ENCODE measurements at places on chromosomes 4 and X.
A peak's percentile ranks its signal among the peaks of the same experiment; 100 is the strongest.

GRCh38 chrX:94932278-94932965 is 1258.4 kb downstream of the FAM133A start:
- DNase-seq, result no peak

GRCh38 chr4:105490523-105490922 is 16.7 kb upstream of the PPA2 start:
- DNase-seq, result no peak

DNA sequence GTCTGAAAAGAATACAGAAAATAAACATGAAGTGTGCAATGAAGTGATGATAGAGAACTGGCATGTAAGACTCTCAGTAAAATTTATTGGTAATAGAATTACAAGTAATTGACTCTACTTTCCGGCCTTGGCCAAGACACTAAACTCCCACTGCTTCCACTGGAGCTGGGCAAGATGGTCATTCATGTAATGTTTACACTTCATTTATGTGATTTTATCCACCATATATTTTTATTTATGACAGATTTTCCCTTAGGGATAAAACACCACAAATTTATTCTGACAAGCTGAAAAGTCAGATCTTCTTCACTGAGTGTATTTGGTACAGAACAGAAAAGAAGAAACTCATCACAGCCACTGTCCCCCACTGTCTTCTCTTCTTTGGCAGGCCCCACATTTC is 191.9 kb downstream of the SLC39A8 start:
- no peak for DNase-seq

- DNase-seq, result peak; percentile 7
Measured at GRCh38 chr4:105306158-105306781, 159.6 kb downstream of the TET2 start.

GRCh38 chrX:47078129-47079043 is at the start of gene RGN:
RGN (plus strand) TSS chrX:47078443; CDS start chrX:47081145, 2,702 bp downstream.
- no peak for DNase-seq

DNA sequence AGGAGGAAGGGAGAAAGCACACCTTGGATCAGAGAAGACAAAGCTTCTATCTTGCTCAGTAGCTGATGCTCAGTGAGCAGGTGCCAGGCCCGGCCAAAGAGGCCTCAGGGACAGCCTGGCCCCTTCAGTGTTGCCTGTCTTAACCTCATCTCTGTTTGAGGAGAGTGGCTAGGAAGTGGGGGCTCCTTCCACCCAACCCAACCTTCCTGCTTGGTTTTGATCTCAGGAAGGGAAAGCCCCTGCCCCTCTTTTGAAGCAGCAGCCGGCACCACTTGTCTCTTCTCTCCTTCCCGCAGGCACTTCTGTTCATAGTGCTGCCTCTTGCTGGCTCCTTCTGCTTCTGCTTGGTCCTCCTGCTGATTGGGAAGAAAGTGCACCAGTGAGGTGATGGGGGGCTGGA is 2.4 kb upstream of the AFF2 start:
- no peak for DNase-seq

DNA sequence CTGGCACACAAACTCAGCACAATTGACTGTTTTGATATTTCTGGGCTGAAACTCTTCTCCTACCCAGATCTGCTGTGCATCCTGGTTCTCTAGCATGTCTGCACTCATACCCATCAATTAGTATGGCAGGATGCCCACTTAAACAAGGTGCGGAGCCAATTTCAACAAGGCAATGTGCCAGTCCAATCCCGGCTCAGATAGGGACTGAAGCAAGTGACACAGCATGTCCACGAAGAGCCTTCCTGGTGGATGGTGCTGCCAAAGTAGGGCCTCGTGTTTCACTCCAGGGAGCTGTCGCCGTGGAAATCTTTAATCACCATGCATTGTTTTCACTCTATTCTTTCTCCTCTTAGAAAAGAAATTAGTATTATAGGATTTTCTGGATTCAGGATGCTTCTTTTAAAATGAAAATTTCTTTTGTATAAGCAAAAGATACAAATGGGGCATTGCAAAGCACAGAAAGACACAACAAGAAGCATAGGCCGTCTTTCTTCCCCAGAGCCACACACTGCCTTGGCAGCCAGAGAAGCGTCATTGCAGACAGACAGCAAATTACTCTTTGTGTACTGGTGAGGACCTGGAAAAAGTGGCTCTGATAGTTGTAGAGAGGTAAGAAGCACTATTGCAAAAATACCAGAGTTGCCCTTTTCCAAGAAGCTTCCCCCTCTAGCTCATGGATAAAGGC is 40.6 kb upstream of the LSM6 start:
- no peak for DNase-seq

GRCh38 chrX:94288325-94288724 is 614.3 kb downstream of the FAM133A start:
- no peak for DNase-seq

DNA sequence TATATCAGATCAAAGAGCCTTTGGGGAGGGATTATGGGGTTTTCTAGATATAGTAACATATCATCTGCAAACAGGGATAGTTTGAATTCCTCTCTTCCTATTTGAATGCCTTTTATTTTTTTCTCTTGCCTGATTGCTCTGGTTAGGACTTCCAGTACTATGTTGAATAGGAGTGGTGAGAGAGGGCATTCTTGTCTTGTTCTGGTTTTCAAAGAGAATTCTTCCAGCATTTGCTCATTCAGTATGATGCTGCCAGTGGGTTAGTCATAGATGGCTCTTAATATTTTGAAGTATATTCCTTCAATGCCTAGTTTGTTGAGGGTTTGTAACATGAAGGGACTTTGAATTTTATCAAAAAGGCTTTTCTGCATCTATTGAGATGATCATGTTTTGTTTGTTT is 25.6 kb upstream of the ABCB7 start:
- no peak for DNase-seq

GRCh38 chr4:53586121-53586816 is 5.0 kb downstream of the LNX1 start:
- DNase-seq, result peak; percentile 52

DNA sequence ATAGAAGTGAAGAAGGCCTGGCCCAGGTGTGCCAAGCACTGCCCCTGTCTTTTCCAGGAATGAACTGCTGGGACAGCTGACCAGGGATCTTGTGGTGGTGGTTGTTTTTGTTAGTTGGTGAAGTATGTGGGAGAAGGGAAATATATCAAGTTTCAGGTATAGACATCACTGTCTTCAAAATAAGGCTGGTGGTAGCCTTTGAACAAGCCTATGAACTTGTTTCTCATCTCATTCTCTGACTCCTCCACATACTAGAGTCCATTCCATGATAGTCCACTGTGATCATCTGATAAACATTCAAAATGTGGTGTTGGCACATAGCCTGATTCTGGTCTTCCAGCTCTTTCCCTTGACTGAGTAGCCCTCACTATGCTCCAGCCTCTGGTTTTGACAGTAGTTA is 303.7 kb downstream of the CAMK2D start:
- no peak for DNase-seq

GRCh38 chr4:162456106-162456505 is 292.3 kb upstream of the FSTL5 start:
- DNase-seq, result no peak

DNA sequence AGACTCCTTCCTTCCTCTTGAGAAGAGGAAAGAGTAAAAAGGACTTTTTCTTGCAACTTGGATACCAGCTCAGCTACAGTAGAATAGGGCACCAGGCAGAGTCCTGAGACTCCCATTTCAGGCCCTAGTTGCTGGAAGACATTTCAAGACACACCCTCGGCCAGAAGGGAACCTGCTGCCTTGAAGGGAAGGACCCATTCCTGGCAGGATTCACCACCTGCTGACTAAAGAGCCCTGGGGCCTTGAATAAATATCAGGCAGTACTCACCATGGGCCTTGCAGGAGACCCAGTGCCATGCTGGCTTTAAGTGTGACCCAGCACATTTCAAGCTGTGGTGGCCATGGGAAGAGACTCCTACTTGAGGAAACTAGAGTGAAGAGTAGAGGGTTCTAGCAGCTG is 317.6 kb downstream of the DKK2 start:
- DNase-seq, result no peak

DNA sequence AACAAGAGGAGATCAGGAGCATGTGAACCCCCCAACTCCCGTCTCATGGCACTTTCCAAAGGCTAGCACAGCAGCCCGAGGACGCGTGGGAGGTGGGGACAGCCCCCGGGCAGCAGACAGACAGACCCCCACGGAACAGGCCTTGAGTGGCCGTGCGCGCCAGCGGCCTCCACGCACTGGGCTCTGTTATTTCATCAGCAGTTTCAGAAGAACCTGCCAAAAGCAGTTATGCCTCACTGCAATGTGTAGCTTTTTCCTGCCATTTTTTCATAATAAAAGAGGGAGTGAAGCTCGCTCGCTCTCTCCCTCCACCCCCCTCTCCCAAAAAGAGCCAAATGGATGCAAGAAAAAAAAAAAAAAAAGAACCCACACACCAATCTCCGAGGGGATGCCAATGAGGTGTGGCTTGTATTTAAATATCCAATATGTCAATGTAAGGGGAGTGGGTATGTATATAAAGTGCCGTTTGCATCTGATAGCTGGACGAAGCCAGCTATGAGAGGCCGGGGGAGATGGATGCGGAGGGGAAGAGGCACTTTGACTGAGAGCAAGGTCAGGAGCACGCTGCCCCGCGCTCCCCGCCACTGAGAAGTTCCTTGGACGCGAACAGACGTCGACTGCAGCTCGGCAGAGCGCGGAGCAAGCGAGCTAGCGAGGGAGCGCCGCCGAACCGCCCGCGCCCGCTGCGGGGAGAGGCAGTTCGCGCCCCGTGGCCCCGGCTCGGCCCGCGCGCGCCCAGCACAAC is at the start of gene FGF16:
FGF16 (plus strand) TSS at position 482 of the 745 bp plus-strand sequence. CDS start 286 bp downstream, outside the sequence.
- no peak for DNase-seq

Data from SW480 (cell line).